ENCODE measurements at places on chromosomes 16 and 17. TPM values are rescaled to one million over a fixed set of nuclear protein-coding genes. Genes with fewer than 3 reads are reported as not detected.
A peak's percentile ranks its signal among the peaks of the same experiment; 100 is the strongest.

- DNase-seq: no peak
Measured at GRCh38 chr17:31310886-31311285, 3.0 kb downstream of the EVI2B start.

DNA sequence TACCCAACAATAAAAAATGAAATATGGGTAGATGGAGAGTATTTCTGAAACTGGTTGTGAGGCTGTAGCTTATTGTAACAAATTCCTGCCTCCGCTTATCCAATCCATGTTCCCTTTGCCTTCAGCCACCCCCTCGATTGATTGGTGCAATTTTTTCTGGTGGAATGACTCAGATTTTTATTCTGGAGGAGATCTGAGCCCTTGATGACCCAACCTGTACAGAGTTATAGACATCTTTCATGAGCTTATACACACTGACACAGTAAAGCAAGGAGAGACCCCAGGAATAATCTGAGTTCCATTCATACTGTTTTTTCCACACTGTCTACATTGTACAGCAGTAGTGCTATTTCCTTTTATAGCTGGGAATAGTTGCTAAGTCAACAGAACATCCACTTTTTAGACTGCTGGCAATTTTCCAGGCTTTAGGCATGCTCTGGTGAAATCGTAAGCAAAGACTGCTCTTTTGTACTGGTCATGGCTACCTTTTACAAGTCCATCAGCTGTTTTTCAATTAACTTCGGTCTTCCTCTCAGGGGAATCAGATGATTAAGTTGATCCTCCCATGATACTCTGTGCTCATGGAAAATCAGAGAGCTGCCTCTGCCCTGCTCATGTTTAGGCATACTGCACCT is 30.1 kb downstream of the CCL4 start:
- no peak for DNase-seq

- no peak for DNase-seq
Measured at GRCh38 chr16:70430667-70431536, 8.0 kb downstream of the ST3GAL2 start.

DNA sequence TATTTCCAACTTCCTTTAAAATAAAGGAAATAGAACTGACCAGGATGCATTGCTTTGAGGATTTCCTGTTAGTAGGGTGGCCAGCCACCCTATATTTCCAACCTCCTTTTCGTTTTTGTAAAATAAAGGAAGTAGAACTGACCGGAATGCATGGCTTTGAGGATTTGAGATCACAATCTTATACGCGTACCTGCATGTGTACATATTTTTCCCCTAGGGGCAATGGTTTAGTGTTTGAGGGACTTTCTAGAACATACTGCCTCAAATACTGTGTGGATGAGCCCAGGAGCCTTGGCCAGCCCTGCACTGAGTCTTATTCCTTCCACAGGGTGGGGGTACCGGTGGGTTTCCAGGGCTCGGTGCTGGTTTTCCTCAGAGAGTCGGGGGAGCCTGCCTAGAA is 25.6 kb downstream of the MAPK8IP3 start:
- DNase-seq: no peak

GRCh38 chr17:51707216-51707615 is 446.9 kb downstream of the UTP18 start:
- no peak for DNase-seq

DNA sequence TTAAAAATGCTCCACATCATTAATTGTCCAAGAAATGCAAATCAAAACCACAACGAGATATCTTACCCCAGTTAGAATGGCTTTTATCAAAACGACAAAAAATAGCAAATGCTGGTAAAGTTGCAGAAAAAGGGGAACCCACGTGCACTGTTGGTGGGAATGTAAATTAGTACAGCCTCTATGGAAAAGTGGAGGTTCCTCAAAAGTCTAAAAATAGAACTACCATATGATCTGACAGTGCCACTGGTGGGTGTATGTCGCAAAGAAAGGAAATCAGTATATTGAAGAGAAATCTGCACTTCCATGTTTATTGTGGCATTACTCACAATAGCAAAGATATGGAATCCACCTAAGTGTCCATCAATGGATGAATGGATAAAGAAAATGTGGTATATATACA is 38.2 kb upstream of the ZFHX3 start:
- DNase-seq: no peak

DNA sequence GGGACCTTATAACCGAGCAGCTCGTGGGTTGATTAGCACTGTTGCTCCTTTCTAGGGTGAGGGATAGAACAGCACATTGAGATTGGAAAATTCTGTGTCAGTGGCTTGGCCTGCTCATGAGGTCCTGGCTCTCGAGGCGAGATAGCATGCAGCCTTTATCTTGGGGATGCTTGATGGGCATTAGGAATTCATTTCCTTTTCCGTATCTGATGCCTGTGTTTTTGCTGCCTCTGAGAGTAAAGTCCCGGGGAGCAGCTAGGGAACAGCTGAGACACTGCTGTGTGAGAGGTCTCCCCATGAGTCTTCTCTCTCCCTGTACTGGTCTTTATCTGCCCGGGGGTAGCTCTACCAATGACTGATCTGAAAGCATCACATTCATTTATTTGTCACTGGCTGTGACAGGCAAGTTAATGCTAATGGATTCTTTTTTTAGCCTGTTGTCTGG is 14.5 kb downstream of the MSI2 start:
- no peak for DNase-seq

UBN1 gene
- total RNA-seq: 30.2 TPM

GRCh38 chr16:881219-882097 is 80.9 kb upstream of the GNG13 start:
- DNase-seq: no peak

DNA sequence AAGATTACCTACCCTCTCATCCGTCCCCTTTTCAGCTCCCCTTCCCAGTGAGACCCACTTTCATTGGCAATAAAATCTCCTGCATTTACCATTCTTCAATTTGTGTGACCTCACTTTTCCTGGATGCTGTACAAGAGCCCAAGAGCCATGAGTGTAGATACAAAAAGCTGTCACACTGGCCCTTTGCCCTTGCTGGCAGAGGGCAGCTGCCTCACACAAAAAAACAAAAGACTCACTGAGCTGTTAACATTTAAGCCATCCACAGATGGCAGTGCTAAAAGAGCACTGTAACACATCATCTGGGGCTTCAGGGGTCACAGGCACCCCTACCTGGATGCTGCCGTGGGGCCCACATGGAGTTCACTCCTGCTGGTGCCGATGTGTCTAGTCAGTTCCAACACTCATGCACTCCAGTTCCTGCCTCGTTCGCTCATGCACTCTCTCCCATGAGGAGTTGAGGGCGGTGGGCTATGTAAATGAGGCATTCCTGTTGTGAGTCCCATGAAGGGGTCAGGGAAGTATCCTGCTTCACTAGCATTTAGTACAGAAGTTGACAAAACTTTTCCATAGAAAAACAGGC is 123.1 kb downstream of the CA10 start:
- no peak for DNase-seq

GRCh38 chr16:87956365-87957231 is 5.4 kb downstream of the BANP start:
- DNase-seq: peak; percentile 68

CEP295NL gene
- 1.1 TPM for total RNA-seq

DNA sequence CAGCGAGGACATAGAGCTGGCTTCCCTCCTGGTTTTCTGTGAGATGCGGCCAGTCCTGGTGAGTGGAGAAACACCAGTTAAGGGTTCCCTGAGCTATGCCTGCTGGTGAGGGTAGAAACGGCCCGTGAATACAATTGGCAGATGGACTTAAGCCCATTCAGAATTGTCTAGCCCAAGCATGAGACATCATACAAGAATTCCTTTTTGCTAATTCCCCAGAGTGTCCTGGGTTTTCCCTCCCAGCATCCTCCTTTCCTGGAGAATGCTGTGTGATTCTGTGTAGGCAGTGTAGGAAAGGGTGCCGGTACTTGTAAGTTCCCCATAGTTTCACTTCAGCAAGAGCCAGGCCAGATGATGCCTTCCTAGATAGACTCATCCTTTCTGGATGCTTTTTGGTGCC is 65.1 kb downstream of the SDR42E1 start:
- DNase-seq: no peak

ARHGAP23 gene
- total RNA-seq: 70.0 TPM

GRCh38 chr16:54193665-54194333 is 92.8 kb downstream of the IRX3 start:
- peak; percentile 77 for DNase-seq

ZNF423 gene
- 10.0 TPM for total RNA-seq

DNA sequence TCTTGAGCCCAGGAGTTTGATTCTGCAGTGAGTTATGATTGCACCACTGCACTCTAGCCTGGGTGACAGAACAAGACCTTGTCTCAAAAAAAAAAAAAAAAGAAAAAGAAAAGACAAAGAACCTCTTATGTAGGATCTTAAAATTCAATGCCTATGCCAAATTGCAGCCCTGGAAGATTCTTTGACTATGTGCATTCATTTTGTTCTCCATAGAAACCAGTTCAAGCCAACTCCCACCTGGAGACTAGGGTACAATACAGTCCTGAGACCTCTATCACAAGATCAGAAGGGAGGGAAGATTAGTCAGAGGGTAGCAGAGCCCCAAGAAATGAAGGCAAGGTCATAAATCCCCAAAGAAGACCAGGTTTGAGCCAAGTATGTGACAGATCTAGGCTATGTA is 90.6 kb upstream of the HAS3 start:
- no peak for DNase-seq

DNA sequence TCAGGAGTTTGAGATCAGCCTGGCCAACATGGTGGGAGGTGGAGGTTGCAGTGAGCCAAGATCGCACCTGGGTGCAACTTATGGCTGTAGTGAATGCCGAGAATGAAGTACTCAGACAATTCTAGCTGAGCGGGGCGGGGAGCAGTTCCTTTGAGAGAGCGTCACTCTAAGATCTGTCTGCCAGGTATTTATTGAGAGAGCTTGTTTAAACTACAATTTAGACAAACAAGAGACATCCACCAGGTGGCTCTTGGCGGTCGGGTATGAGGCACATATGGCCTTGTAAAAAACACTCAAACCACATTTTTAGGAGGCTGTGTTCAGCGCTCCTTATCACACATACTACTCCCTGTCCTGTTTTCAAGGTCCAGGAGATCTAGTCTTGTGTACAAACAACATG is 40.6 kb upstream of the CDH1 start:
- DNase-seq: no peak

- no peak for DNase-seq
Measured at GRCh38 chr17:77011173-77012011, 129.4 kb upstream of the SEC14L1 start.

TSNAXIP1 gene
- 0.72 TPM for total RNA-seq

GRCh38 chr17:38353086-38353604 is 1.5 kb downstream of the SOCS7 start:
- no peak for DNase-seq

DNA sequence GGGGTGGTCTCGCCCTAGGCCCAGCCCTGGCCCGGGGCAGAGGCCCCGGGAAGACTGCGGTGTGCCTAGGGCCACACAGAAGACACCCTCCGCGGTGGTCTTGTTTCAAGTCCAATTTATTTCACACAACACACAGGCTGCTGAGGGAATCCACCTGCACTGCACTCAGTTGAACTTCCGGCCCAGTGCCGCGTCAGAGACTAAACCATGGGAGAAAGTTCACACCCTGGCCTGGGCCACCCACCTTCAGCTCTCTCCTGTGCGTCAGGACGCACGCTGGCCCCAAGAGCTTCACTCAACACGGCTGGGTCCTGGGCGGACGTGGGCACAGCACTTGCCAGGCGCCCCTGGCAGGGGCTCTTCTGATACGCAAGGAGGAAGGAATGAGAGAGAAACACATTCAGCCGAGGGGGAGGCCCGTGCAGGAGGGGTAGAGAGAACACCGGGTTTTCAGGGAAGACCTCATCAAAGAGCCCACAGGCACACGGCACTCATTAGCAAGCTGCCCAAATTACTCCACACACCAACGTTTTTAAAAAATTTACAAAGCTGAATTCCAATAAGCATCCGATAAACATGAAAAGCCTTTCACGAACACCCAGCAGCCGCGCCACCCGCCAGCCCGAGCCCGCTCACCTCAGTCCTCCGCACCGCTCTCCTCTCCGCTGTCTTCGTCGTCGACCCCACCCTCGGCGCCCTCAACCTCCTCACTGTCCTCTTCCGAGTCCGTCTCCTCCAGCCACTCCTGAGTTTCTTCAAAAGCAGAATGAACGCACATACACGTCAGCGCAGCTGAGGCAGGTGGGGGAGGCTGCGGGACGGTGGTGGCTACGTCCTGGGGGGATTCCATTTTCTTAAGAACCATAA is 57.8 kb downstream of the KLHDC4 start:
- DNase-seq: no peak

DNA sequence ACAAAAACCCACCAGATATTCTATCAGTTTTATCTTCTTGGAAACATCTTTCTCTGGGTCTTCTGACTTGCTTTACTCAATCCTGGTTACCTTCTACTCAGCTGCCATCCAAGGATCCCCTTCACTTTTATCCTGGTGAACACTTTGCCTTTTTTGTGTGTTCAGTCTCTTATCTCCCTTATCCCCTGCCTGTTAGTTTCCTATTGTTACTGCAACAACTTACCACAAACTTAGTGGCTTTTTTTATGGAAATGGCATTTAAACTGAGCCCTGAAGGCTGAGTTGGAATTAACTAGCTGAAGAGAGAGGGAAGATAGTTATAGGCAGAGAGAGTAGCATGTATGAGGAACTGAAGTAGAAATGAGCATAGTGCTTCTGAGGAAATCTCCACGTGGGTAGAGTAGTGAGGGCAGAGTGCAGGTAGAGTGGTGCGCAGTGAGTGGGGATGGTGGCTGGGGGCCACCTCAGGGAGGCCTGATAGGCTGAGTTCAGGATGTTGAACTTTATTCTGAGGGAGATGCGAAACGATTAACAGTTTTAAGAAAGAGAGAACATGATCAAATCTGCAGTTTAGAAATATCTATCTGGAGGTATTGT is 26.3 kb downstream of the TANGO6 start:
- no peak for DNase-seq

DNA sequence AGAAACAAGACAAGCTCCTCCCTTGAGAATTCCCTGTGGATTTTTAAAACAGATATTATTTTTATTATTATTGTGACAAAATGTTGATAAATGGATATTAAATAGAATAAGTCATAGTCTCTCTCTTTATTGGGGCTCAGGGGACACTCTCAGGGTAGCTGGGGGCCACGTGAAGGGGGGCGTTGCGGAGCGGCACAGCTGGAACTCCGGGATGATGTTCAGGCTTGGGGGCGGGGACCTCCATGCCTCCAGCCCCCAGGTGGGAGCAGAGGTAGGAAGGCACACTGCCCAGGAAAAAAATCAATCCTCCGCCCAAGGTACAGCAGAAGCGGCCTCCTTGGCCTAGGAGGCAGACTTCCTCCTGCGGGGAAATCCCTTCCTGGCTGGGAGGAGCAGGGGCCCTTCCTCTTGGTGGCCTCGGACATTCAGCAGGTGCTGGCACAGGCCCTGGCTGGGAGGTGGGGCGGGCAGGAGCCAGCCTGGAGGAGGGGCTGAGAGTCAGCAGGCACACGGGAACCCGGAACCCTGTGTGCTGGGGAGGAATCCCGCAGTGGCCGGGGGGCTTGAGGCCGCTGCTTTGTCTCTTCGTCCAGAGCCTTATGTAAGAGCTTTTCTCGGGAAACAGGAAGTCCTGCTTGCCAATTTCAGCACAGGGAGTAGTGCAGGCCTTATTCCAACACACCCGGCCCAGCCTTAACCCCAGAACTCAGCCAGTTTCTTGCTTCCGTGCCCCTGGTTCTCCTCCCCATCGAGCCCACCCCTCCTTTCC is 591 bp upstream of the TNFSF13 start:
- peak; percentile 90 for DNase-seq

GRCh38 chr17:50322271-50322670 is 23.7 kb upstream of the XYLT2 start:
- no peak for DNase-seq

GRCh38 chr17:77150196-77150595 is 9.4 kb downstream of the SEC14L1 start:
- DNase-seq: no peak

SYNGR3 gene
- 0.19 TPM for total RNA-seq

Data from heart left ventricle (tissue), 16 donors.